CD4-positive, alpha-beta memory T cell (primary cell): ENCODE measurements at places on chromosomes 7 and 10.

DNA sequence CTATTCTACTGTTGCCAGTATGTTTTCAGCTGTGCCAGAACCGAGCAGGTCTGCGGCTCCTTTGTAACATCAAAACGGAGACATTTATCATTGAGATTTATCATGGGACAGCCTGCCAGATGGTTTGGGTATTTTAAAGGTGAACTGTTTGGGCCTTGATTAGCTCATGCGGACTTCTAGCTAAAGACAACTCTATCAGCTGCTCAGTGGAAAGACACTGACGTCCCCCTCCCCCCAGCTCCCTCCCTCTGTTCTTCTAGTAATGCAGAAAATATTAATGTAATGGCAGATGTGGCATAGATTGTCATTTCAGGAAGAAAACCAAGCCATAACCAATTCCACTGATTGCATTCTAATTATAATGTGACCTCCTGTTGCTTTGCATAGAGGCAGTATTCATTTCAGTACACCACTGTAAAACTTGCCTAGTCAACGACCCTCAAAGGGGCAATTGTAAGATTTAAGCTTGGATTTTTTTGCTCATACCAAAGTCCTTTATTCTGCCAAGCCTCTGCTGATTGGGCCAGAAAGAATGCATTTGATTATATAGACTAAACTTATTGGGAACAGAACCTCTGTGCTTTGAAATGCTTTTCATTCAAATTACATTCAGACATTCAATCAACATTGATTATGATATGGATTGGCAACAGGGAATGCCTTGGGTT is 966.8 kb downstream of the LRMDA start:
- DNase-seq, result no peak

DNA sequence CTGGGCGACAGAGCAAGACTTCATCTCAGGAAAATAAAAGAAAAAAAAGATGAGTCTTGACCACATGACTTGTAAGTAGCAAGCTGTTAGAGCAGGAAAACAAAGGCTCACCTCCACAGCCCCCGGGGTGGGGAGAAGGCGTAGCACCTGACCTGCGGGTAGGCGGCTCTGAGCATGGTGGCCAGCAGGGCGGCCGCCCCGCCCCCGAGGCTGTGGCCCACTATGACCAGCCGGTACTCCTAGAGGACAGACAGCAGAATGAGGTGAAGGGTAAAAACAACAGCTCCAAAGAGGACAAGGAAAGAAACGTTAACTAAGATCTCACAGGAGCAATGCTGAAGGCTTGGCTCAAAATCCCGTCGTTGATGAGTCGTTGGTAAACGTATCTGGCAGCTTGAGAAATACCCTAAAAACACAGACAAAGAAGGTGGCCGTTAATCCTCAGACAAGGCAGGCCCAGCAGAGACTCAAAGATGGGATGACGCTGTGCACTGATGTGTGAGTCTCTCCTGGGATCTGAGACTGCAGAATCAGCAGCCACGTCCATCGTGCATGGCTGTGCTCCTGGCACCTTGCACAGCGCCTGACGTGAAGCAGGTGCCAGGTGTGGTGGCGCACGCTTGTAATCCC is 31.1 kb downstream of the DAGLB start:
- no peak for DNase-seq

DNA sequence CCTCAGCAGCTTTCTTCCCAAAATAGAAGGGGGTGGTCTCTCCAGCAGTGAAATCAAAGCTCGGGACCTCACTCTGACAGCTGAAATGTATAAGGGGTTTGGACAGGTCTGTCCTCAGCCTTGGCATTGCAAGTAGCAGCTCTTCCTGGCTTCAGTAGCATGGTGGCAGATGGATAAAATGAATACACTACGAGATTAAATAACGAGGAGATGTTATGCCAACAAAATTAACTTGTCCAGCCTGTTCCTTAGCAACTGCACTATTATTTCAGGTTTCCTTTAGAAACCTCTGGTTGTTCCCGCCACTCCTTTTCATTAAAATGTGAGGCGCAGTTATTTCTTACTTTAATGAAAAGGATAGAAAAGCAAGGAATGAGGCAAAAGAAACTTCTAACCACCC is 24.9 kb downstream of the PRLHR start:
- no peak for DNase-seq

GRCh38 chr7:96416599-96416998 is 94.7 kb upstream of the SLC25A13 start:
- DNase-seq, result no peak

- no peak for DNase-seq
These were observed 3.4 kb downstream of the CRPPA start for GRCh38 chr7:16417906-16418305.

DNA sequence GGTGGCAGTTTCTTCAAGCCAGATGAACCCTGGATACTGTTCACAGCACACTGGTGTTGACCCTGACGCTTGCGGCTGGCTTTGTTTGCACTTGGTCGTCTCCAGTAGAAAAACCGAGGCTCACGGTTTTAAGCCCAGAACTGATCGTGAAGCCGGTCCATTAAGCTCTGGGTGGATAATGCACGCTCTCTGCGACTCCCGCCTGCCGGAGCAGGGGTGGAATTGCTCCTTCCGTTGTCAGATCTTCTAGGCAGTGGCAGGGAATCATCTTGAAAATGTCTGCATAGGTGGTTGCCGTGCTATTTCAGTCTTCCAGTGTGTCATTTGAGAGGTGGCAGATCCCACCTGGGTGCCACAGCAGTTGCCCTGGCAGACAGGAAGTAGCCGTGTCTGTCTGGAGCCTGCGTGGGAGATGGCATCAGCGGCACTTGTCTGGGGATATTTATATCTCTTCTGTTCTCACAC is 35.9 kb upstream of the AP5Z1 start:
- DNase-seq, result peak; percentile 85

- no peak for DNase-seq
These were observed 303.9 kb downstream of the SDHAF3 start for GRCh38 chr7:97421307-97421930.

DNA sequence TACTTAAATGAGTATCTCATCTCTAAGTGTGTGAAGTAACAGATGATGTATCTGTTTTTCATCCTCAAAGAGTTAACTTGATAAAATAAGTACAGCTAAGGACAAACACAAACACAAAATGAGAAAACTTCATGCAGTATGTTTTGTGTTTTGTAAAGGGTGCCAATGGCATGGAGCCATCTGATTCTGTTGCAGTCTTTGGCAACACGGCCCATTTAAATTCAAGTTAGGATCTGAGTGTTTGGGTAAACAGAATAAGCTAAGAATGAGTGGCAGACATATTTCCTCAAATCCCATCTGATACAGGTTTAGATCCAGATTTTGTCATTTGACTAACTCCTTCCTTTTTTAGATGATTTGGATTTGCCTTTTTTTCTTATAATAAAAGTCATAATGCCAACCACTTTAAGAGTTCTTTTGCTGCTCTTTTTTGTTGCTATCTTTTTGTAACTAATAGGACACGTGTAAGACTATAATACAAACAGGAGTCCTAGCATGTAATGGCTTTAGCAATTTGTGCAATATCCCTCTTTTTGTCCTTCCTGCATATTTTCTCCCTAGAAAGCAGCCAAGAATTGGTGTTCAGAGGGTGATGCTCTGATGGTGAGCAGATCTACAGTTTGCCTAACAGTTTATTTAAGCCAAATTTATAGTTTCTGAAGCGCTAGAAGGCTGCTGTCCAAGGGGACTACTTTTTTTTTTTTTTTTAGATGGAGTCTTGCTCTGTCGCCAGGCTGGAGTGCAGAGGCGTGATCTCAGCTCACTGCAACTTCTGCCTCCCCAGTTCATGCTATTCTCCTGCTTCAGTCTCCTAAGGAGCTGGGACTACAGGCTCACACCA is 18.9 kb upstream of the ACTA2 start:
- no peak for DNase-seq

- DNase-seq, result no peak
These were observed 121.9 kb downstream of the MAD1L1 start for GRCh38 chr7:2110610-2111396.

GRCh38 chr7:114048386-114049235 is 129.8 kb upstream of the PPP1R3A start:
- DNase-seq, result peak; percentile 12

DNA sequence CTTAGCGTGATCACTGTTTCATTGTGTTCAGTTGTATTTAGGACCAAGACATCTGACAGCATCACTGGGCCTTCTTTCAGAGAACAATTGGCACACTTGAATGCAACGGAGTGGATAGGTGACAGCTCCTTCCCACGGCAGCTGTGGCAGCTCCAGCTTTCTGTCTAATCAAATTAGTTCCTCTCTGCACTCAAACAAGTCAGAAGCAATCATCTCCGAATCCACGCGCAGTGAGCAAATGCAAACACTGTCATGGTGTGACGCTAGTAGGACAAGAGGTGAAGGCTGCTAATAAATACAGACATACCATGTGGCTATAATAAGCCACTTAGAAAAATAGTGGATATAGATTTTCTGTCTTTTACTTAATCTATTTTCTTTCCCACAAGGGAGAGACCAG is 542.4 kb downstream of the ACTR3B start:
- DNase-seq, result no peak

DNA sequence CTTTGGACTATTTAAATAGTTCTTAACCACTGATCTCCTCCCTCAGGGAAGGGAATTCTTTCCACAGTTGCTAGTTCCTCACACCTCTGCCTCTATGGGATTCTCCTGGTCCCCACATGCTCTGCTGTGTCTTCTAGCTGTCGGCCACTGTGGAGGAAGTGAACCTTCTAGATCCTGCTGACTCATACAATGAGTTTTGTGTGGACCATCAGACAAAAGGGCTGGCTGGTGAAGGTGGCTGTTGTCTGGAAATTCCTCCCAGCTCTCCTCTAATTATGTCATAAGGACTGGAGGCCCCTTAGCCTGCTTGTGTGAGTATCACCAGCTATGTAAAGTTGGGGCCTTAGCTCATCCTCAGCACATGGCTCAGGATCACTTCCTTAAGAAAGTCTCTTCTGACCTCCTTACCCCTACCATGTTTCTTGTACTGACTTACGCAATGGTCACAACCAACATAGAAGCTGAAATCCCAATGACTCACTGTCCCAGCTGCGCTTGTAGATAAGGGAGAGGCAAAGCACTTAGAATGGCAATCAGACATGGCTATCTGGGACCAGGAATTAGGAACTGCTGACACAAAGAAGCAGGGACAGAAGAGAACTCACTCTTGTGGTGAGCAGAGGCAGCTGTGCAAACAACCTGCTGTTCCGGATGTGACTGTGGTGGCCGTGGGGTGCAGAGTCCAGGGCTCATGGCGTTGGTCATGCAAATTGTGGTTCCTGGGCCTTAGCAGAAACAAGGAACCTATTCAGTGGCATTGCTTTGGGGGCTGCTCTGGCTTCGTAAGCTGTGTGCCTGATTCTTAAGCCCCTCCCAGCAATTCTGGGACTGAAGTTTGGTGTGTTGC is 2.5 kb upstream of the MACC1 start:
- no peak for DNase-seq

DNA sequence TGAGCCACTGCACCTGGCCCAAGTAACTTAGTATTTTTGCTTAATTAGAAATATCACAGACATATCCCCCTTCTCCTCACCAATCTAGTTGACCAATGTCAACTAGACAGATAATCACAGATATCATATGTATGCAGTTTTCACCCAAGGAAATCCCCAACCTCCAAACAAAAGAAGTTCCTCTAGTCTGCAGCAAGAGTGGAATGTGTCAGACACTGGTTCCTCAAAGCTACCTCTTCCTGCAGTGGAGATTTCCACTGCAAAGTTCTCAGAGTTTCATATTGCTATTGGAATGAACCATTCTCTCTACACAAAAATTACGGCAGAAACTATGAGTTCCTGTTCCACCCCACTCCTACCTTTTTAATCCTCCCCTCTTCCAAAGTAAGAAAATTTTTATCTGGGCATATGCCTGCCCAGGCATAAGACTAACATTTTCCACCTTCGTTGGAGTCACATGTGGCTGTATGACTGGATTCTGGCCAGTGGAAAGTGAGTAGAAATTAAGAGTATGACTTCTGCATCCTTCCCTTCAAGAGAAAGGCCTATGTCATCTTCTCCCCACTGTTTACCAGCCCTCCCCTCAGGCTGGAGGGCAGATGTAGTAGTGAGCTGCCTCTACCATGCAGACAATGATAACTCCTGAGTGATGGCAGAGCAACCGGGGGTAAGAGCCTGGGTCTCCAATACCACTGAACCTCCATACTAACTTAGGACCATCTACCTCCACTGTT is 103.0 kb downstream of the MYOF start:
- no peak for DNase-seq

DNA sequence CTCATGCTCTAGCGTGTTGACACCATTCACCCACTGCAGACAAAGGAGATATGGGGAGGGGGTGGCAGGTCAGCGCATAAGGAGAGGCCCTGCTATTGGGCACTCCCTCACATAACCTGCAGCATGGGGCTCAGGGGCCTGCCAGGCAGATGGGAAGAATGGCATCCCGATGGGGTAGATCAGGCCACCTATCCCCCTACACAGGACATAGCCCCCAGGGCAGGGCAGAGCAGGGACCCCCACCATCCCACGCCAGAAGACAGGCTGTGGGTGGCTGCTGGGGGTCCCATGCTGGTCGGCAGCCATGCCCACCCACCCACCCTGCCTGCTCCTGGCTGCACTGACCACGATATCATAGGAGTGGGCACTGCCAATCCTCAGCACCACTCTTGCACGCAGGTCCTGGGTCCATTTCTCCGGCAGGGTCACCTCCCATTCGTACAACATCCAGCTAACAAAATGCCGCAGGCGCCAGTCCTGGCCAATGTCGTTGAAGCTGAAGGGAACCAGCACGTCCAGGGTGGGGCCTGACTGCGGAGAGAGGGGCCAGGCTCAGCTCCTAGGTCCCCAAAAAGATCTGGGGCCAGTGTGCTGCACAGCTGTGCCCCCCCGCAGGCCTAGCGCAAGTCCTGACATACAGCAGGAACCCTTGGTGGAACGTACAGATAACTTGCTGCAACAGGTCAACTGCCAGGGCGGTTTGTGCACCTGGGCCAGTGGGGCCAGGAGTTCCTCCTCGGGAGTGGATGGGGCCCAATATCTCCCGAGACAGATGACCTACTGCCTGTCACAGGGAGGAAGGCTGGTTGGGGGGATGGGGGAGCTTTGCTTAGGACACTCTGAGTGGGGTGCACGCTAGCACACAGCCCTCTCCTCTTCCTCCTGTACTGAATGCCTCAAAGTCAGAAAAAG is 45.9 kb upstream of the ZNF479 start:
- DNase-seq, result no peak

GRCh38 chr7:116782177-116782711 is 80.1 kb upstream of the CAPZA2 start:
- DNase-seq, result no peak

GRCh38 chr7:82318786-82319185 is 124.8 kb downstream of the CACNA2D1 start:
- DNase-seq, result no peak

DNA sequence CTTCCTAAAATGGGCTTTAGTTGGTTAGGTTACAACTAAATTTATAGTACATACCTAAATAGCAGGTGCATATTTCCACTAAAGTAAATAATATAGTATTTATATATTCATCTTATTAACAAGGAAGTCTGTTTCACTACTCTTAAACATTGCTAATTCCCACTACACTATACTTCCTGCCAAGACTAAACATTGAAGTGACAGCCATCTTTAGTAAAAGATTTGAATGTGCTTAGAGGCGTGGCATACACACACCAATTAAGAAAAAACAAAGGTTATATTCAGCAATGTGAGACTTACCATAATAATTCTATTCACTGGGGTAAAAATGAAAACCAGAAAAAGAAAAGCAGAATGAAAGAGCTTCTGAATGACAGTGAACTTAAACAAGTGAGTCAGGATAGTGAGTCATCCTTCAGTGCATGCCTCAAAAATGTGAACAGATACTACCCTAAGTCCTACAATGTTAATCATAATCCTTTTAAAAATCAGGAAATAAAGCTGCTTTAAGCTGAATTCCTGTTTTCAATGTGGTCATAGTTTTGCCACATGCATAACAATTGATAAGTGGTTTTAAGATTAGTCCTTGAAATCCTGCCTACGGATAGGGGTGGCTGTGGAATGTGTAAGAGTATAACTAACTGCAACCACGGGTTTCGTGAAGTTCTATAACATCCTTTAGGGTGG is 59.4 kb downstream of the USP6NL start:
- no peak for DNase-seq
